NCI-H146 (cell line): ENCODE measurements at places on chromosomes 7 and 10.

GRCh38 chr10:117001144-117001543 lies 3.8 kb downstream of the SHTN1 start:
- DNase-seq = no peak

DNA sequence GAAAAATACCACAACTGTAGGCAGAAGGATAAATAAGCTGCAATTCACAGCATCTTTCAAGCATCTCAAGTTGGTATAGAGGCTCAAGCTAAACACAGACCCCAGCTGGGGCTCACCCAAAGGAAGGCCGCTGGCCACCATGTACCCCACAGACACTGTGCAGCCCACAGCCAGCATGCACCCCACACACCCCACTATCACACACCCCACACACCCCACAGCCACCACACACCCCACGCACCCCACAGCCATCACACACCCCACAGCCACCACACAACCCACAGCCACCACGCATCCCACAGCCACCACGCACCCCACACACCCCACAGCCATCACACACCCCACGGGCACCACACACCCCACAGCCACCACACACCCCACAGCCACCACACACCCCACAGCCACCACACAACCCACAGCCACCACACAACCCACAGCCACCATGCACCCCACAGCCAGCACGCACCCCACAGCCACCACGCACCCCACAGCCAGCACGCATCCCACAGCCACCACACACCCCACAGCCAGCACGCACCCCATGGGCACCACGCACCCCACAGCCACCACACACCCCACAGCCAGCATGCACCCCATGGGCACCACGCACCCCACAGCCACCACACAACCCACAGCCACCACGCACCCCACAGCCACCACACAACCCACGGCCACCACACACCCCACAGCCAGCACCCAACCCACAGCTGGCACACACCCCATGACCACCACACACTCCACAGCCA lies 214.7 kb downstream of the DNAJB6 start:
- no peak for DNase-seq

DNA sequence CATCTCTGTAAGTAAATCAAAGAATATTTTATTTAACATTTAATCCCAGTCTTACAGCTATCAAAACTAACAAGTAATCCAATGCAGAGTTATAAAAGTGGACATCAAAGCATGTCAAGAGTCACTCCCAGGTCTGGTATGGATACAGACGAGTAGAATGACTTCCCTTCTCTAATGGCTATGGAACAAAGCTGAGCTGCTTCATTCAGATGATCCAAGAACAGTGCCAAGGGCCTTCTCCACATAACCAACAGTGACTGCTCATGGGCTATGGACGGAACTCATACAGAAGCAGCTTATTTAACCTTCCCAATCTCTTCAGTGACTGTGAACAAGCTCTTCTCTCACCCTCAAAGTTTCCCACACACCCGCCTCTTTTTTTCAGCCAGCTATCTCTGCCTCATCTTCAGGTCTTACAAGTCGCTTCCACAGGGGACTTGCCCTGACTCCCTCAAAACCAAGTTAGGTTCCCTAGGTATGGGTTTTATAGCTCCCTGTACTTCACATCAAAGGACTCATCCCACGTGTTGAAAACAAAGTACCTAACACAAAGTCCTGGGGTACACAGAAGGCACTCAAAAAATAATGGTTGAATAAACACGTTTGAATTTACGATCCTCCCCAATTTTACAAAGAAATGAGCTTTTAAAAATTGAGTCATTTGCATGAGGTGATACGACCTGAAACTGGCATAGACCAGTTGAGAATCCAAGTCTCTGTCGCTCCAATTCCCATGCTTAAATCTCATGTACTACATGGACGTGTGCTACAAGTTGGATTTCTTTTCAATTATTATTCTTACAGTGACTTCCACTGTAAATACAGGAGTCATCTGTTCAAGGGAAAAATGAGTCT lies 3.1 kb downstream of the USP6NL start:
- no peak for DNase-seq

DNA sequence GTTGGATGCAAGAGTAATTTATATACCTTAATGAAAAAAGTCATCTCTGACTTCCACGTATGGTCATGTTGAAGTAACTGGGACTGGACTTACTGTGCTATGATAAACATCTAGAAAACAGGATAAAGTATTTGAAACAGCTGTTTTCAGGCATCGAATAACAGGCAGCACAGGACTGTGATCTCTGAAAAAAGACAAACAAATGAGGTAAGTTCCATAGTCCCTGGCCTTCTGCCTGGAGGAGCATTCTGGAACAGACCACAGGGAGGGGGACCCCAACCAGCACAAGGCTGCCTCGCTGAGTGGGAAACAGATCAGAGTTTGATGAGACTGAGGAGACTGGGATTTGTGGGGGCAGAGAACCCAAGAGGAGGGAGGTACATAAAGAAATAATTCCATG lies 89.1 kb upstream of the HABP2 start:
- no peak for DNase-seq

DNA sequence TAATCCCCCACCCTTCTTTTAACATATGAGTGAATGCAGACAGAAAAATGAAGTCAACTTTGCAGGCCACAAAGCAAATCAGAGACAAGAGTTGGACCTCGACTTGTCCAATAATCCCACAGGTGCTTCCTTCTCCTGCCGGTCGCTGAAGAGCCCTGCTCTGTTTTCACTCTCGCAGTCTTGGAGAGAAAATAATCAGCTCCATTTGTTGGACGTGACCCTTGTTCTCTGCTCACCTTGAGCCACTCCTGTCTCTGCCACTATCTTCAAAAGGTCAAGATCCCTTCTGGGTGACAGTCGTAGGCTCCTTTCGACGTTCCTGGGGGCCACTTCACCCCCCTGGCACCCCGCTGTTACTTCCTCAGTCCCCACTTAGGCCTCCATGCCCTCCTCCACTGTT lies 2.8 kb upstream of the KLF6 start:
- DNase-seq = no peak

GRCh38 chr10:92844746-92845145 lies 3.6 kb upstream of the EXOC6 start:
- no peak for DNase-seq

DNA sequence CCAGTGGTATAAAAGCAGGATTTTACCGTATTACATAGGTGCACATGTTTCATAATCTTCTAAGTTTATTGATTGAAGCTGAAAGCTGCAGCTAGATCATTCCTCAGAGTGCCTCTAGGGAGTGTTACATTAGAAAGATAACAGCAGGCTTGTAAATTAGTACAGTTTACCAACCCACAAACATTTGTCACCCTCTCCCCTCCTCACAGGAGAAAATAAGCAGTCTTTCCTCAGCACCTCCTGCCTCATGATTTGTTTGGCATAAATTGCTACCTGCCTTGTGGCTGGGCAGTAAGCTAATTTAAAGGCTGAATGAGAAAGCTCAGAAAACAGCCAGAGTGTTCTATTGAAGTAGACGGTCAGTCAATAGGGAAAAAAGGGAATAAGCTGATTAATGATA lies 74.2 kb downstream of the NXPH1 start:
- peak; percentile 3 for DNase-seq

- no peak for DNase-seq
These were observed 894.9 kb downstream of the NXPH1 start for GRCh38 chr7:9328296-9328695.

DNA sequence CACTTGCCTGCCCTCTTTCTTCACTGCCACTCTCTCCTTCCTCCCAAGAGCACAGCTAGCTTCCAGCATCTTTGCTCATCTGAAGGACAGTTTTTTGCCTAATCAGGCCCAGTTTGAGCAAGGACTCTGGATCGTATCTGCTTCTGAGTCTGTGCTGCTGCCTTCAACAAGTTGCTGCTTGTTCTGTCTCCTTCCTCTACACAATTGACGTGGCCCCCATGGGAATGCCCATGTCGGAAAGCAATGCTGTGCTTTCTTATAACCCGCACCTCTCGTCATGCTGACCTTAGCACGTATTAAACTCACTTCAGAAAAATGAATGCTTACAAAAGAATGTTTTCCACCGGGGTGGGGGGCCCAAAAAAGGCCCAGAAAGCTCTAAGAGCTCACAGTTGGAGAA lies 324.7 kb upstream of the C7orf33 start:
- DNase-seq = no peak

DNA sequence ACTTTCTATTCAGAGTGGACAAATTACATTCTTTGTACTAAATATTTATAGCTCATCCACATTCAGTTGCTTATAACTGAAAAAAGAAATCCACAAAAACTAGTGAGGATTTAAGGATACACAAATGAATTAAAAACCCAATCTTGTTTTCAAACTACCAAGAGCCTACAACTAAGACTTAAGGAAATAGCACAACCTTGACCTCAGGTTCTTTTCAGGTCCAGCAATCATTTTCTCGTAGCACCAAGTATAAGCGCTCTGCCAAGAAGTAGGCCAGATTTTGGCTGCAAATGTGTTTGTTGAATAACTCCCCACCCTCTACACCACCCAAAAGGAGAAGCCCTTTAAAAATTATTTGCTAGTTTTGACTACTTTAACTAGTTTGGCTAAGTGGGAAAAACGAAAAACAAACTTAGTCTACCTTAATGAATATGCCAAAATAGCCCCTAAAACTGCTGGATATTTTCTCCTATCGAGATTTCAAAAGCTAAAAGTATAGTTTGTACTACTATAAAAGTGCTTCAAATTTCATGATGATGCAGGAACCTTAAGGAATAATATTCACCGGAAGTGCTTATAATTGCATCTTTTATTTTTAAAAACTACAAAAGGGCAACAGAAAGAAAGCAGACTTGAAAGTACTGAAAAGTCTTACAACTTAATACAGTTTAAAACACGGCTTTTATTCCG lies 2.7 kb upstream of the KMT2E start:
- DNase-seq = no peak

- no peak for DNase-seq
These were observed 37.6 kb downstream of the CPED1 start for GRCh38 chr7:121026159-121026558.

GRCh38 chr10:75035975-75036708 lies 75.3 kb upstream of the SAMD8 start:
- DNase-seq = no peak

DNA sequence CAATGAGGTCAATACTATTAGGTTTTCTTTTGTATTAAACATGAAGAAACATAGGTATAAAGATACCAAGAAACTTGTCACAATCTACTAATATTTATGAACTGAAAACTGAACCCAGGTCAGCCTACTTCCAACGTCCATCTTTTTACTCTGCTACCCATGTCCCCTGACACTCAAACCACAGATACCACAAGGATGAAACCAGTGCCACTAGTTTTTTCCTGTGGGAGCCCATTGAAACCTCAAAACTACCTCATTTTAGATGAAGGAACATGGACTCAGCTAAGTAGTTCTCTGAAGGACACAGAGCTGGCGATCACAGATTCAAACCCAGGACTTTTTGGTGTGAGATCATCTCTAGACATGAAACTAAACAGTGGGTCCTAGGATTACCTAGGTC lies 6.8 kb downstream of the TET1 start:
- DNase-seq = no peak

- peak; percentile 49 for DNase-seq
These were observed 35.3 kb upstream of the SEPHS1 start for GRCh38 chr10:13383399-13383761.

DNA sequence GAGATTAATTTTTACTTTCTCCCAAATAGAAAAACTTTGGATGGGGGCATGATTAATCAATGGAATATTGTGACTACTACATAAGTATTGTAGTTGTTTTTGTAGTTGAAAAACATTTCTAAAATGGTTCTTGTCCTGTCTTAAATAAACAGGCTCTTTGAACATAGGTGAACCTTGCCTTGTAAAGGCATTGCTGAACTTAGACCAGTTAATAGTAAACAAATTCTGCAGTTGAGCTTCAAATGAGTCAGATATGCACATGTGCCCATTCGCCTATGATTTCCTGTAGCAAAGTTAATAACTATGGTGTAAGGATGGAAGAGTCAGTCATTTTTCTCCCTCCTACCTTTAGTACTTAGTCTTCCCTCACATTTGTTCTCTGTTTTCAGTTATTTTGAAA lies 22.6 kb downstream of the CUTC start:
- DNase-seq = no peak

DNA sequence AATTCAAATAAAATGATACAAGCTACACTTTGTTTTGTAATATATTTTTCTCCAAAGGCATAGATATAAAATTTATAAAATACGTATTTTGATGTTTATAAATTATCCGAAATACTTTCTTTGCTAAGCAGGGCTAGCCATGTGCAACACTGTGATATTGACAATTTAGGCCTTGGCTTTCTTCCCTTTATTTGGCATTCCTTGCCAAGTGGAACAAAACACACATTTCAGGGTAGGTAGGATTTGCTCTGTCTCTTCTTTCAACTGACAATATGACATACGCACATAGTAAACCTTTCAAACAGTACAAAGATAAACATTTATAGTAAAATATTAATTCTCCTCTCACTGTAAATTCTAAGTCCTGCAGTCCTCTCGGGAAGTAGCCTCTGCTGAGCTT lies 103.3 kb upstream of the POT1 start:
- no peak for DNase-seq

- DNase-seq = no peak
These were observed 193.7 kb downstream of the CDK14 start for GRCh38 chr7:90789736-90790306.

DNA sequence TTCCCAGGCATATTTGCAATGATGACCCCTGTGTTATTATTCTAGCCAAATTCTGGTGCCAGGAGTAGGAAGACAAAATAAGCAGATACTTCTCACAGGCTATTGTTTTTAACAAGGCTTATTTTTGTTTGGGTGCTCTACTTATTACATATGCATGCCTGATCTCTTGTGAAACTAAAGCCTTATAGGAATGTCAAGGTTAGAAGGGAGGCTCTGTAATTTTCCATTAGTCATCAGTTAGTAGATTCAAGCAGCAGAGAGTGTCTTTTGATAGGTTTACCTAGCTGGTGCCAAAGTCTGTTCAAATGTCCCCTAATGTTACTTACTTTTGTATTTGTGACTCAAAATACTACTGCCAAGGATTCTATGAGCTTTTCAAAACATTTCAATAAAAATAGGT lies 11.7 kb upstream of the TMEM106B start:
- DNase-seq = no peak

DNA sequence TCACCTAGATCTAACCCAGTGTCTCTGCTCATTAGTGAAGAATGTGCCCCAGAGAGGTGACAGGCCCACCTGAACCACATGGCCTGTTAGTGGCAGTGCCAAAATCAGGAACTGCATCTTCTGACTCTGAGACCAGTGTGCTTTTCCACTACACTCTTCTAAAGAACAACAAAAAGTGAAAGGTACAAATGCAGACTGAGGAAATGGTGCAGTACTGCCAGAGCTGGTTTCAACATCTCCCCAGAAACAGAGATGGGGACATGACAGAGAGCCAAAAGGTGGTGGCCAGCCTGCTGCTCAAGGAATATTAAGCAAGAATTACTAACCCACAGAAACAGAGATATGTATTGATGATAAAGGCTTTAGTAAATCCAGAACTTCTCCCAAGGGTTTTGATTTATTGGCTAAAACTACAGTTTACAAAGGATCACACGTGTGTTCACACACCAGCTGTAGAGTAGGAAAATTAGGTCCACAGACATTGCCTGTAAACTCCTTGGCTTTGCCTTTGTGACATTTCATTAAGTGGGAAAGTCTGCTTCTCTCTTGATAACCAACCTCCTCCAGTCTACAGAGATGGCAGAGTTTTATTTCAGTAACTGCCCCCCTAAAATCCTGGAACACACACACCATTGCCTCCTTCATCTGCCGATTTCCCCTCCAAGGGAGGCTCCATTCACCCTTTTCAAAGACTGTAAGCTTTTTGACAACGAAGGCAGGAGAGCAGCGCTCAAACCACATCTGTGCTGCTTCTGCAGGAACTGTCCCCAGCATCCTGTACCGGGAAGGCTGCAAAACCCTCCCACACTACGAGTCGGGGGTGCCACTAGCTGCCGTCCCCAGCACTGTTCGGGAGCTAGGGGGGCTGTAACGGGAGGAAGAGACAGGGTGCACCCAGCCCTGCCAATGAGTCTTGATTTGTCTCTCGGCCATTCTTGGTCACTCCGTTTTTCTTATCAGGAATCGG lies 29.8 kb downstream of the GSDME start:
- DNase-seq = no peak
